ENCODE measurements at places on chromosomes 2 and 18. TPM values are rescaled to one million over a fixed set of nuclear protein-coding genes. Genes with fewer than 3 reads are reported as not detected.

DNA sequence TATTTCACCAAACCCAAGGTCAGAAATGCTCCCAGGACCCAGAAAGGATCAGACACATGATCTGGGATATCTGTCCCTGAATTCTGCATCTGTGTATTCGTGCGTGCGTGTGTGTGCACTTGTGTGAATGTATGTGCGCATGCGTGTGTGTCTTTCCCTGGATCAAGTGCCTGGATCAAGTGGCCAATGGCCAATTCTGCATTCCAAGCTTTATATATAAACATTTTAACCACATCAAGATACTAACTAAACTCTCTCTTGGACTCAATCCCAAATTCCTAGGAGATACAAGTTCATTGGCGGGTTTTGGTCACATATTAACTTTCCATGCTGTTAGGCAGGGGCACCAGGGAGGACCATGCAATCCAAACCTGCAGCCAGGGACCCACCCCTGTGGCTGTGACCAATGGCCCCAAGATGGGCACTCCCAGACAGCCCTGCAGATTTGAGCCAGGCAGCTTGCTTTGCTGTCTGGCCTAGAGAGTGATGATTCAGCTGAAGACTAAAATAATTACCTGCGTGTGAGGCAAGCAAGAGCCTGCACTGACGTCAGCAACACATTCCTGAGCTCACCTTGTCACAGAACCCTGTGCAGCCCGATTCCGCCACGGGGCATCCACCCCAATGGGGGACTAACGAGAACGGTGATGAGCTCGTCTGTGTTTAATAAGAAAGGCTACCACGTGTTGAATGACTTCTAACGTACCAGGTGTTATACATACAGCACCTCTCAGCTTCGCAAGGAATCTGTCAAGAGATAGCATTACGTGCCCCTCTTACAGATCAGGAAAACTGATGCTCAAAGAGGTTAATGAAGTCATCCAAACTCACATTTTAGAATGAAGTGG, 45.3 kb upstream of the ROCK2 start:
- no peak for DNase-seq

GRCh38 chr2:127620866-127621265, 25.1 kb upstream of the GPR17 start:
- no peak for DNase-seq

The LOXHD1 gene
- total RNA-seq = 0.35 TPM

DNA sequence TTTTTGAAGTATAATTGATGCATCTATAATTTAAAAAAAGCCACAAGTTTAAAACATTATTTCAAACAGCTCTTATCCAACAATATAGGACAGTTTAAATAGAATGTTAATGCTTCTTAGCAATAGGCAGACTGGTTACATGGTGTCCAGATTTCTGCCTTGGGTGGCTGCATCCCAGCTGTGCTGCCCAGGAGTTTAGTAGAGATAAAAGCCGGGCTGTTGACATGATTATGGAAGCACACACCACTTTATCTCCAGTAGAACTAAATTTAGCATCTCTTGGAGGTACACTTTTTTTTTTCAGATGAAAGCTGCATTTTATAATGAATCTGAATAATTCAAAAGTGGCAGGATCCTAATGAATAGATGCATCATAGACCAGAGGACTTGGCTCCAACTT, 309.7 kb downstream of the PLCL1 start:
- no peak for DNase-seq

The SMC6 gene
- 41.9 TPM for total RNA-seq

The CDCA7 gene
- 105 TPM for total RNA-seq

- DNase-seq = no peak
Measured at GRCh38 chr2:22359071-22359672, 1025.8 kb upstream of the KLHL29 start.

DNA sequence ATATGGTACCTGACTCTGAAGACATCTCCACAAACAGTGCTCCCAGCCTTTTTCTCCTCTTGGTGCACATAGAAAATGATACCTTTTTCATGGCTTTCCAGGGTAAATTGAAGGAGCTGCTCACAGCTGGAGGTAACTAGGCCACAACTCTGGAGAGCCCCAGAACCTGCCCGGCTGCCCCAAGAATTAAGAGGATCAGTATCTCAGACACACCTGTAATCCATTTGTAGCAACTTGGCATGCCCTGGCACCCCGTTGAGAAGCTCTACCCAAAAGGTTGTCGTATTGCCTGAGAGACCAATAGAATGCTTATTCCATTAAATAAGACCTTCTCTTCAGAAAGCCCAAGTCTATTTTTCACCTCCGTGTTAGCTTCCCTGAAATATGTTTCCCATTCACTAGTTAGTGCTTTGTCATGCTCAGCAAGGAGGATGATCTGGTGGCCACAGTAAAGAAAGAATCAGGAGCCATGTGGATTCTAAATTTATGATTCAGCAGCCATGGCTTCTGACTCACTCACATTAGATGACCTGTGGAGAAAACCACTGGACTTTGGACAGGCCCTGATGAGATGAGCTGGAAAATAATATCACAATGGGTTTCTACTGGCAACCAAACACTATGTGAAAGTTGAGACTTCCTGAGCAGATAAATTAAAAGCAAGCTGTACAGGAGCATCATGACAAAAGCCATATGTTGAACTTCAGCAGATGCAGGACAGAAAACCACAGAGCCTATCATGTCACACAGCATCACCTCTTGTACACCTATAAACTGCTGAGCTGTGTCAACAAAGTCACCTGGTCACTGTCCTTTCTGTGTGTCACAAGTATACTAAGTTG, 253.3 kb upstream of the OSR1 start:
- DNase-seq = no peak

GRCh38 chr2:163606878-163607277, 128.9 kb downstream of the FIGN start:
- DNase-seq = no peak

The EEF1B2 gene
- 650 TPM for total RNA-seq

DNA sequence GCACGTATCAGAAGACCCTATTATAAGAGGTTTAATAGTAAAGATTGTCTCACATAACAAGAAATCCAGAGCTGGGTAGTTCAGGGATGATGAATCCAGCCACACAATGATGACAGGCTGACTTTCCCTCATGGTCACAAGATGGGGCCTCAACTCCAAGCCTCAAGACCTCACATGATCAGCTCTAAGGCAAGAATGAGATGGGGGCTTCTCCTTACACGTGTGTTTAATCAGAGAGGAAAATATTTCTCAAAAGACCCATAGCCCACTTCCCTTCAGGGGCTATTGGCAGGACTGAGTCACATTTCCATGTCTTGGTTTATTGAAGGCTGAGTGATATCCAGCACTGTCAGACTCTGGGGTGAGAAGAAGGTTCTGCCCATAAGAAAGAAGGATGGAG, 100.2 kb upstream of the FOSL2 start:
- no peak for DNase-seq

The ALPI gene
- total RNA-seq = not detected

DNA sequence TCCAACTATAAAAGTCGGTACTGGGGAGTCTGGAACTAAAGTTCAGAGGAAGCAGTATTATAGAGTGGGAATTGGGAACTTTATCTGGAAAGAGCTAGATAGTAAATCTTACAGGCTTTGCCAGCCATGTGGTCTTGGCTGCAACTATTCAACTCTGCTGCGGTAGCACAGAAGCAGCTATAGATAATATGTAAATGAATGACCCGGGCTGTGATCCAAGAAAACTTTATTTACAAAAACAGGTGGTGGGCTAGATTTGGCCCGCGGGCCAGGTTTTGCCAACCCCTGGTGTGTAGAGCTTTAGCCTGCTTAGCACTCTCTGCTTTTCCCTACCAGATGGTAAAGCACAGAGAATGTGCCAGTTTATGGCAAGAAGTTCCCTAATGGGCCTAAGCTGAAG, 70.8 kb downstream of the TNP1 start:
- DNase-seq = no peak

- DNase-seq = peak; percentile 83
Measured at GRCh38 chr2:85826990-85827878, 61.6 kb downstream of the ST3GAL5 start.

- DNase-seq = no peak
Measured at GRCh38 chr2:118638453-118638852, 209.0 kb downstream of the EN1 start.

All from activated CD4-positive, alpha-beta T cell treated with anti-CD3 and anti-CD28 coated beads, Interleukin-2, amount 10 ng/mL, durations not matched to agents 7 days and 5 days (primary cell).